EH (cell line): ENCODE measurements at places on chromosomes 6 and 20.

- no peak for DNase-seq
Observed at GRCh38 chr6:44668391-44668930, 281.0 kb downstream of the CDC5L start.

DNA sequence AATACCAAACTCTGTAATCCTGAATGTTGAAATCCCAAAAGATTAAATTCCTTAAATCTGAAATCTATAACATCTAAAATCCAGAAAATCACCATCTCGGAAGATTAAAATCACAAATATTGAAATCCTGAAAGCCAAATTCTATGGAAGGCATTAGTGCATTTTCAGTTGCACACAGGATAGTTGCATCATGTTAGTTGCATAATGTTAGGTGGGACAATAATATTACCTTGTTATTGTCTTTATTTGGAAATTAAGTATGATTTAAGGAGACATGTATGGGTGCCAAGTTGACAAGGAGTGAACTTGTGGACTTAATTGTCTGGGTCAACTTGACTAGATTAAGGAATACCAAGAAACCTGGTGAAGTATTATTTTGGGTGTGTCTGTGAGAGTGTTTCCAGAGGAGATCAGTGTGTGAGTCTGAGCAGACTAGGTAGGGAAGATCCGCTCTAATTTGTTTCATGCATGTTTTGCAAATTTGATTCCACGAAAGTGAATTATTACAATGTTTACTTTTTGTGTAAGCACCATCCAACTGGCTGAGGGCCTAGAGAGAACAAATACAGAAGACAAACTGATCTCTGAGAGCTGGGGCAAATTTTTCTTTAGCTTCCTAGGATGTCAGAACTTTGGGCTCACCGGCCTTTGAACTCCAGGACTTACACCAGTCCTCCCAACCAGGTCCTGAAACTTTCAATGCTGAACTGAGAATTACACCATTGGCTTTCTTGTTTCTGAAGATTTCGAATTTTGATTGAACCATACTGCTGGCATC lies 545.1 kb upstream of the IRAK1BP1 start:
- DNase-seq = no peak

DNA sequence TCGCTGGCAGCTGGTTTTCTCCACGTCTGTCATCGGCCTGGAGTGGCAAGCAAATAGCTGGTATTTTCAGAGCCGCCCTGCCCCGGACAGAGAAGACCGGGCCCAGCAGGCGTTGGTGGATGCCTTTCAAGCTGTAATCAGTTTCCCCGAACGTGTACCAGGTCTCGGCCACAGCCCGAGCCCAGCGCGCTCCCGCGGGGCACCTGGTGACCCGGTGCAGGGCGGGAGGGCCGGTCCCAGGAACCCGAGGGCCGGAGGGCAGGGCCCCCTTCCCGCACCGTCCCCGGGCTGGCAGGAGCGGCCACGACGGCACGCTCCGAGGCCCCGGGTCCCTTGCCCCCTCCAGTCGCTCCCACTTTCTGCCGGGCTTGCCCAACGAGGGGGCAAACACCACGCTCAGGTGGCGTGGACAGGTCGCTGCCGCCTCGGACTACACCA lies 348 bp upstream of the PYGB start:
- DNase-seq = no peak

DNA sequence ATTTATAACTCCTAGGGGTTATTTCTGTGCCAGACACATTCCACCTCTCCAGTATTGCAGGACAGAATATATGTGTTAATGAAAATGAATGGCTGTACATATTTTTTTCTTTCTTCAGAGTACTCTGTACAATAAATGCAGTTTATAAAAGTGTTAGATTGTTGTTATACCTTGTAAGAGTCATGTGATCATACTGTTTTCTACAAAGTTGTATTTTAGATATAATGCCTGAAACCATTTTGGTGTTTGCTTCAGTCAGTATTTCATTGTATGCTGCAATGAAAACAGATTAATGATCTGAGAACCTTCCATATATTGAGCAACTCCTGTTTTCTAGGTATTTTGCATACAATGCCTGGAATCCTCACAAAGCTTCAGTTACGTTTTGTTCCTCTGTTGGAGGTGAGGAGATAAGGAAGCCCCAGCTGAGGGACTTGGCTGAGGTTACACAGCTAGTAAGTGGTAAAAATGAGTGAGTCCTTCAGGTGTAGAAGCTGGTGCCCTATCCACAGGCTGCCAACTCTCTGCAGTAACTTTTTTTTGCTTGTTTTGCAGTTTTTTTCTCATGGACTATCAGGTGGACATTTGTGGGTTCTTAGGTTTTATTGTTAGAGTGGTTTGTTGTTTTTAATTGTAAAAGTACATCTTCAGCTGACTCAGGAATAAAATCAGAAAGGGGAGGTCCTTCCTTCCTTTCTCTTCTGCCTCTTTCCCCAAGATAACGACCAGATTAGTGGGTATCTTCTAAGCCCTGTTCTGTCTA lies 11.6 kb downstream of the PDCD2 start:
- DNase-seq = no peak

DNA sequence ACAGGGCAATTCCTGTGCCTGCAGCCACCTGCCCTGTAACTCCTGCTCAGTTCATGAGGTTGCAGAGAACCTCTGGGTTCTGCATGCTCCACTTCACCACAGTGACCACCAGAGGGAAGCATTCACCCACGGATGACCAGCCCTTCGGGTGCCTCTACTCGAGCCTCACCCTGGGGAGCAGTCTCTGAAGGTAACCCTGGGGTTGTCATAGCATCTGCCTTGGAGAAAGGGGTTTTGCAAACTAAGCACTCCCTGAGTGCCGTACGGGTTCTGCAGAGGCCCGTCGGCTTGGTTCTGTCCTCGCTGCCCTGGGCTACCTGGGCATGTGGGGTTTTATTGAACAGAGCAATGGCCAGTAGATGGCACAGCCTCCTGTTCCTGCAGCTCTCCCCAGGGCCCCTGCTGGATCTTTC lies 10.2 kb upstream of the CST5 start:
- DNase-seq = peak; percentile 56
